Stimulated activated CD4-positive, alpha-beta T cell treated with anti-CD3 and anti-CD28 coated beads, Interleukin-1b, Interleukin-23, amount 100 ng/mL, for 1 hour (primary cell): ENCODE measurements at places on chromosomes 1 and 21.
A peak's percentile ranks its signal among the peaks of the same experiment; 100 is the strongest.

DNA sequence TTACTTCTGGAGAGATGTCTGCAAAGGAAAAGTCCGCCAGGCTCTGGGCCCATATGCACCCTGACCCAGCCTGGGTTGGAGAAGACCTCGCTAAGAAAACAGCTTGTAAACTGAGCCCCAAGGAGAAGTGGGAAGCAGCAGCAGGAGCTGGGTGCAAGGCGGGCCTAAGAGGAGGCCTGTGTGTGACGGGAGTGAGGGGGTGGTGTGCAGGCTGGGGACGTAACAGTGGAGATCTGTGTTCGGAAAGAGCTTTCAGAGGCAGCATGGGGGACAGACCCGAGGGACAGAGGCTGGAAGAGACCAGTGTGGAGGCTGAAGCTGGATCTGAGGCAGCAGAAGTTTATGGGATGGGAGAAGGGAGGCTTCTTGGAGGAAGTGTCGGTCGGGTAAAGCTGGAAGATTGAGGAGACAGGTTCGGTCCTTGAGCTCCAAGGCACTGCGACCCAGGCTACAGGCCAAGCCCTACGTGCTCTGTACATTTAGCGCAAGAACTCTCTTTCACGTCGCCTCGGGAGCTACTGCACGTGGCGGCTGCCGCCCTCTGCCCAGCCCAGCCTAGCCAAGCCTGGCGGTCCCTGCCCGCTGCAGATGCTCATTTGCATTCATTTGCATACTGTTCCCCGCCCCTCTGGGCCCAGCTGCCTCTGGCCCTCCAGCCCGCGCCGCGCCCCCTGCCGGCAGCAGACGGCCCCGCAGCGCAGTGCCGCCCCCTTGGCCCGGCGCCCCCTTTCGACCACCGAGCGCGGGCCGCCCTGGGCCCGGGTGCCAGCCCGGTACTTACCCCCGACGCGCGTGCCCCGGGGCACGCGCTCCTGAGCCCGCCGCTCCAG, 6.3 kb downstream of the HPCA start:
- peak; percentile 30 for DNase-seq

DNA sequence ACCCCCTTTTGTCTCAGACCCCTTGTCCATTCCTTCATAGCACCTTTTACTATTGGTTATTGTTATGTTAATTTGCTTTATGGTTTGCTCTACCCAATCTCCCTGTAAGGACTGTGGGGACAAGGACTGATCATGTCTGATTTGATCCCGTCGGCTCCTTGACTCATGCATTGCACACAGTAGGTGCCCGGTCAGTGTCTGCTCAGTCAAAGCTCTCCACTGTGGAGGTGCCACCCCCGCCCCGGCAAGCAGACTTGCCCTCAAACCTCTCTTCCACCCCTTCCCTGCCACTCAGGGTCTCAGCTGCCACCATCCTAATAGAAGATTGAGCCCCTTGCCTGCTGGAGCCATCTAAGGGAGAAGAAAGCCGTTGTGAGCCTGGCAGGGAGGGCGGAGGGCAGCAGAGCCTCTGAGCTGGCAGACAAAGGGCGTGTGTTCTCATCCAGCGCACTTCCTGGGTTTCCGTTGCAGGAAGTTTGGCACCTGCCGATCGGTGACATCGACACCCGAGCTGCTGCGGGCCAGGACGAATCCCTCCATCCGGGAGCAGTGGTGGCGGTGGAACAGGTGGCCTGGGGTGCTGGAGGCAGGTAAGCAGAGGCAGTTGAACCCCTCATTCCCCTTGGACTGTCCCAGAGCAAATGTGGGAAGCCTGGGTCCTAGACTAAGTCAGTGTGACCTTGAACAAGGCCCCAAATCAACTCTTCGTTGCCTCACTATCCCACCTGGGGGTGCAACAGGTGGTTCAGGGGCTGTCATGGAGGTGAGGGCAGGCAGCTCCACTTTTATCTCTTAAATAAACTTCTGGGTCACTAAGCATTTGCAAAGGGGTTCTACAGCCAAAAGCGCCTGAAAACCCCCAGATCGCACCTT, 2.2 kb upstream of the FBLIM1 start:
- DNase-seq: no peak

DNA sequence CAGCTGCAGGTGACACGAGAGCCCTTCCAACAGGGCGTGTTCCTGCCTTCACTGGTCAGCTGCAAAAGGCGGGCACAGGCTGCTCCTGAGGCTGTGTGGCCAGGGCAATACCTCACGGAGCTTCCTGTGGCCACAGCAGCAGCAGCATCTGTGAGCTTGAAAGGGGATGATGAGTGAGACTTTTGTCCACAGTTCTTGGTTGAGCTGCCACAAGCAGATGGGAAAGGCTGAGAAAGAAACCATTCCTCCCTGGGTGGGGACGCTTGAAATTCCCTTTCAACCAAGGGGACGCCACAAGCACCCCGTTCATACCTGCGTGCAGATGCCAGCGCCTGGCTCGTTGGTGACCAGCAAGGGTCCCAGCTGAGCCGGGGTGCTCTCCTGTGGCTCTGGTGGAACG, 37.6 kb downstream of the B3GALT5 start:
- no peak for DNase-seq

DNA sequence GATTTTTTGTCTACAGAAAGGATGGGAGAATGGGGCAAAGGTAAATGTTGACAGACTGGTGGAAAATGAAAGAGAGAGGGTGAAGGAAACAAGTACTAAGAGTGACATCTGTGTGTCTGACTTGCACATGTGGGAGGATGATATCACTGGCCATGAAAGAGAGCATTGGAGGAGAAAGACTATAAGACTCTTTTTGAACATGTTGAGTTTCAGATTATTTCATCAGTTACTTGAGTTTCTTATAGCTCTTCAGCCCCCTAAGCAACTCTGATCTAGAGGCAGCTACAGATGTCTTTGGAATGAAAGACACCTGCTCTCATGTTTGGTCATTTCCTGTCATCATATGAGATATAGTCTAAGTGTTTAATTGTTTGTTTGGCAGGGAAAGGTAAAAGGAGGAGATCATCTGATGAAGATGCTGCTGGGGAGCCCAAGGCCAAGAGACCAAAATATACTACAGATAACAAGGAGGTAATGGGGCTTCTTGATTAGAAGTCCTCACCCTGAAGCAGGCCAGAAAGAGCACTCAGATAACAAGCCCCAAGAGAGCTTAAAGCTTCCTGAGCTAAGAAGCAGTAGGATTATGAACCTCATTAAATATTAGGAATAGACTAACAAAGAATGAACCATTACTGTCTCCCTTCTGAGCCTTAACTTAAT, 4.5 kb downstream of the POLR3C start:
- no peak for DNase-seq

DNA sequence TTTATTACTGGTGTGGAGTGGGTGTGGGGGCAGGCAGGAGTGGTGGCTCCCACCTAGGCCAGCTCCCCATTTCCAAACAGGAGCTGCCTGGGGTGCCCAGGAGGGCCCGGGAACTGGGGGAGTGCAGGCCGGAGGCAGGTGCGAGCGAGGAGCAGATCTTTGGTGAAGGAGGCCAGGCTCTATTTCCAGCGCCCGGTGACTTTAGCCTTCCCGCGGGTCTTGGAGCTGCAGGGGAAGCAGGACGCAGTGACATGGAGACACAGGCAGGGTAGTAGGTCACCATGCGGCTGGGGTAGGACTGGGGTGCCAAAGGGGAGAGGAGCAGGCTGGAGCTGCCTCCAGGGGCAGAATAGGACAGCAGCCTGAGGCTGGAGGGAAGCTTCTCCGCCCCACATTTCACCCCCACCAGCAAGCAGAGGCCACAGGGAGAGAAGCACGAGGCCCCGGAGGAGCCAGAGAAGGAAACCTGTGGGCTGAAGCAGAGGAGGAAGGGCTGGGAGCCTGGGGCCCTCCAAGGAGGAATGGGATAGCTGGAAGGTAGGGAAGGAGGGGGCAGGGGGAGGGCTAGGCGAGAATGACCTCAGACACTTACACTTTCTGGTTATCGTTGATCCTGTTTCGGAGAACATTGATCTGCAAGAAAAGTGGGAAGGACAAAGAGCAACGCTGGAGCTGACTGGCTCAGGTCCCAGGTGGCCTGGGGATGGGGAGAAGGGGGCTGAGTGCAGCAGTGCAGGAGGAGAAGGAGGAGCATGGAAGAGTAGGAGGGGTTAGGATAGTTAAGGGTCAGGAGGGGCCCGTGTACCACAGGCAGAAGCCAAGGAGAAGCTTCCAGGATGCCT, 18.2 kb downstream of the TNNT2 start:
- DNase-seq: no peak

DNA sequence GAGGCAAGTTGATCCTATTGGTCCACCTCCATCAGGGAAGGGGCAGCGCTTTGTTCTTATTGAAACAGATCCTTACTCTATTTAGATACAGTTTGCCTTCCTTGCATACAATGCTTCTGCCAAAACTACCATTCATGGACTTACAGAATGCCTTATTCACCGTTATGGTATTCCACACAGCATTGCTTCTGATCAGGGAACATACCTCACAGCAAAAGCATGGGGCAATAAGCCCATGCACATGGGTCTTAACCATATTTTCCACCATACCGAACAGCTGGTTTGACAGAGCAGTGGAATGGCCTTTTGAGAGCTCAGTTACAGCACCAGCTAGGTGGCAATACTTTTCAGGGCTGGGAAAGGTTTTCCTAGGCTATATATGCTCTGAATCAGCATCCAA, 544.8 kb upstream of the ADGRL4 start:
- DNase-seq: no peak

- DNase-seq: no peak
Measured at GRCh38 chr1:88333086-88333695, 350.9 kb upstream of the PKN2 start.

DNA sequence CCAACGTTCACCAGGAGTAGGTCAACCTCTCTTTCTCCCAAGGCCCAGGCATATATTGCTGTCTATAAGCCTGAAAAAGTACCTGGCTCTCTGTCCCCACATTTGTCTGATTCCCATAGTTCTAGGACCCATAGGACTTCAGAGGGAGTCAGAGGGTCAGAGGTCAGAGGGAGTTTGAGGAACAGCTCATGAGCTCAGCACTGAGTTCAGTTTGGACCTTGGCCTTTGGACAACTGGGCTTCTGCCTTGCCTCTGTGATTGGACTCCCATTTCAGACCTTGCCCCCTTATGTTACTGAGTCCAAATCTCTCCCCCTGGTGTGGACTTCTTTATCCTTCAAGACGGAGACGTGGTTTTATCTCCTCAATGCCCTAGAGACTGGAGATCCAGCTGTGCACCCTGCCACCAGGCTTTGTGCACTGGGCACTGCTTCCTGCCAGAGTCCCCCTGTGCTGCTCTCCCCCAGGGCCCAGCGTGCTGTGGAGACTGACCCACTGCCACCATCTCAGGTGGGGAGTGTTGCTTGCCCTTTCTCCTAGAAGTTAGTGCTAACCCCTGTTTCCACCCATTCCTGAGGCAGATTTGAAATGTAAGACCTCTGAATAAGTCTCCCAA, 3.2 kb downstream of the CTSE start:
- DNase-seq: no peak

DNA sequence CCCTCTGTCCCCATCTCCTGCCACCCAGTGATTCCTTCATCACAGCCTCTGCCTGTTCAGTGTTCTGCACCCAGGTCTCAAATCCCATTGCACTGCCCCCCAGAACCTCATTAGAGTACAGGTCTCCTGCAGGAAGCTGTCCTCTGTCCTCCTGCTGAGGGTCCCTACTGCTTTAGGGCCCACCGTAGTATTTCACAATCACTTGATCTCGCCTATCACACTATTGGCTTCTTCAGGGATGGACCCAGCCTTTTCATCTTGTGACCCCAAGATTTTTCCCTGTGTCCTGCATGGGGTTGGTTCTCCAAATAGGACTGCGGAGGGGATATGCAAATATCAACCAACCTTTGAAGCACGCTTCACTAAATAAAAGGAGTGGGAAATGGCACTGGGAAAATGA, 331.1 kb upstream of the AJAP1 start:
- no peak for DNase-seq

- no peak for DNase-seq
Measured at GRCh38 chr1:198101716-198102453, 54.9 kb upstream of the NEK7 start.

DNA sequence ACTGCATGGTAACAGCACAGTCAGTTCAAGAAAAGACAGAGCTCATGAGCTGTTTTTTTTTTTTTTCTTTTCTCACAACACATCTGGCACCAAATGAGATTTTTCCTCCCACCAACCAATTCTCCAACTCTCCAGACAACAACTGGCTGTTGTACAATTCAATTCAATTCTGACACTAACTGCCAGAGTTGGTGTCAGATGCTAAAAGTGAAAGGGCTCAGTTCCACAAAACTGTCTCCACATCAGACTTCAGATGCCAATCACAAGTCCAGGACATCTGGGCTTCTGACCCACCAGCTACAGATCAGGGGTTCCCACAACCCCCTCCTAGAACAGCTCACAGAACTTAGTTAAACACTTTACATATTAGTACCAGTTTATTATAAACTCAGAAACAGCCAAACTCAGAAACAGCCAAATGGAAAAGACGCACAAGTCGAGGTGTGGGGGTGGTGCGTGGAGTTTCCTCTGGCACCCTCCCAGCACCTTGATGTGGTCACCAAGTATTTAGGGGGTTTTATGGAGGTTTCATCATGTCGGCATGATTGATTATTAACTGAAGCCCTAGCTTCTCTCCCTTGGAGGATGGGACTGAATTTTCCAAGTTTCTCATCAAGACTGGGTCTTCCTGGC, 39.2 kb upstream of the LRRC8D start:
- peak; percentile 18 for DNase-seq

GRCh38 chr21:32597205-32597604, 11.9 kb upstream of the TCP10L start:
- no peak for DNase-seq

DNA sequence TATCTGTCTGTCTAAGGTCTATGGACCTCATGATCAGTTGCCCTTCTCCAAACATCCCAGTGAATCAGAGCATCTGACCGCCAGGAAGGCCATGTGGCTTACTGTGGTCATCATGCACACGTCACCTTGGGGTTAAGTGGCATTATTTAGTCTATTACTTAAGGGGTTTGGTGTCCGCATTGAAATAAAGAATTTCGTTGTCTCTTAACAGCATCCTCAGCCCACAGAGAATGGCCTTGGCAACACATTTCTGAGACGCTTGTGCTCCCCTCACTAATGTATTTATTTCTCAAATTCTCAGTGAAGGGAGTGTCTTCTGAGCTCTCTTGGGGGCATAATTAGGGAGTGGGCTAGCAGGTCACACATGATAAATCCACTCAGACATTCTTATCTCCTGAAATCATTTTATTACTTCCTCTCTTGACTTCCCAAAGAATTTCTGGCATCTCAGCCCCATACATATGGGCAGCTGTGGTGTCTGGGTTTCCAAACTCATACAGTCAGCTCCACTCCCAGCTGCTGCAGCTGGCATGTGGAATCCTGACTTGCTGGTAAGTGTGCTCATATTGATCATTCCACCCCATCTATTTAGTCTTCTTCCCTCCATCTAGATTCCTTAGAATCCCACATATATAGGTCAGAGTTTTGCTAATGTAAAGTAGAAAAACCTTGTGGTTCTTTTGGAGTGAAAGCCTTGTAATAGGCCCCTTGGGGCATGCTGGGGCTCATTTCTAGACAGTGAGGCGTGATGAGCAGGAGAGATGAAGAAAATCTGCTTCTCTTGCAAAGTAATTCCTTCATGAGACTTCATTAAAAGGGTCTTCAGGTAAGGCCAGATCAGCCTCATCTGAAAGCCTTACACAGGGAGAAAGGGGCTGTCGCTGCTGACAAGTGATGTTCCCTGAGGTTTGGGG, 110.5 kb downstream of the HHAT start:
- DNase-seq: no peak

- DNase-seq: no peak
Measured at GRCh38 chr1:190436615-190437014, 41.0 kb downstream of the BRINP3 start.
